ENCODE measurements at places on chromosomes 5 and 9. TPM values are rescaled to one million over a fixed set of nuclear protein-coding genes. Genes with fewer than 3 reads are reported as not detected.

DNA sequence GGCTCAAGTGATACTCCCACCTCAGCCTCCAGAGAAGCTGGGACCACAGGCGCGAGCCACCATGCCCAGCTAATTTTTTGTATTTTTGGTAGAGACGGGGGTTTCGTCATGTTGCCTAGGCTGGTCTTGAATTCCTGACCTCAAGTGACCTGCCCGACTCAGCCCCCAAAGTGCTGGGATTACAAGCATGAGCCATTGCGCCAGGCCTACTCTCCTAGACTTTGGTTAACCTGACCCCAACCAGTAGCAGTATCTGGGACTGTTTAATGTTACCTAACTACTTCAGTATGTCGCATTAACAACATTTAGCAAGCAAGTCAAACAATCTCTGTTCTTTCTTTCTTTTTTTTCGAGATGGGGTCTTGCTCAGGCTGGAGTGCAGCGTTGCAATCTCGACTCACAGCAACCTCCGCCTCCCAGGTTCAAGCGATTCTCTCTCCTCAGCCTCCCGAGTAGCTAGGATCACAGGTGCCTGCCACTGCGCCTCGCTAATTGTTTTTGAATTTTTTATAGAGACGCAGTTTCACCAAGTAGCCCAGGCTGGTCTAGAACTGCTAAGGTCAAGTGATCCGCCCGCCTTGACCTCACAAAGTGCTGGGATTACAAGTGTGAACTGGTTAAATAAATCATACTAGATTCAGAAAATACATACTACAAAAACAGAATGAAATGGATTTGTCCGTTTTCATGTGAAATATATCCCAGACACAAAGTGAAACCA lies 2.0 kb downstream of the AK3 start:
- no peak for ATAC-seq

The STPG3 gene
- total RNA-seq, result 0.42 TPM

DNA sequence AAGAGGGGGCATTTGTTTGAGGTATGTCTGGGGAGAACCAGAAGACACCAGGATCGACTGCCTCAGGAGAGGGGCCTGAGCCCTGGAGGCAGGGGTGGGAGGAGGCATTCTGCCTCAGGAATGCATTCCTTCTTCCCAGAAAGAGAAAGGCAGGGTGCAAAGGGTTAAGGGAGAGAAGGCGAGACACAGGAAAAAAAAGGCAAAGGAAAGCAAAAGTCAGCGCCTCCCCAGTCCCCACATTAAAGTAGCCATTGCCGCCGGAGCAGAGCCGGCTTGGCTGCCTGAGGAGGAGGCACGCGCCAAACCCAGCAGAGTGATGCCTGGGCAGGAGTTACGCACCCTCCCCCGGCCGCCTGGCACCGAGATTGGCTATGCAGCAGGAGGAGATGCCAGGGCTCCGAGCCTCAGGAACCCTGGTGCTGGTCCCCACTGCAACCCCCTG lies 123.8 kb upstream of the PHYKPL start:
- ATAC-seq, result peak; percentile 45

DNA sequence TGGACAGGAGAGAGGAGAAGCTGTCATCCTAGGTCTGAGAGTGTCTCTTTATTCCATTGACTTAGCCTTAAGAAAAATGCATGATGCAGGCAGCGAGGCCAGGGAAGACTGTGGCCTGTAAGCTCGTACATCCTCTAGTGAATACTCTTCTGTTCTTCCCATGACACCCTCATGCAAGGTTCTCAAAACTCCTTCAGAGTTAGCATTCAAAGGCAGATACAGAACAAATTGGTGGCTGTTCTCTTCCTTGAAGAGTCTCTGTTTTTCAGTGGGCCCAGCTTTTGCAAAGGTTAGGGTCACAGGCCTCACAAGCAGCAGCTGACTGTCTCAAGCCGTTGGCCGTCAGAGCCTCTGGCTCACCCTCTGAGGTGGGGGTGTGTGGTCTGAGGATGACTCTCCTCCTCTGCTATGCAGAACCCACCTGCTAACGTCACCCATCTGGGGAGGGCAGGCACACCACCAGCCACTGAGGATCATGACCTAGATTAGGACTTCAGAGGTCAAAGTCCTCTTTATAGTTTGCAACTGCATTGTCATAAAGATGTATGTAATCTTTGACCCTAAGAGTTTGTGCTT lies 15.1 kb downstream of the ADCY2 start:
- ATAC-seq, result no peak

DNA sequence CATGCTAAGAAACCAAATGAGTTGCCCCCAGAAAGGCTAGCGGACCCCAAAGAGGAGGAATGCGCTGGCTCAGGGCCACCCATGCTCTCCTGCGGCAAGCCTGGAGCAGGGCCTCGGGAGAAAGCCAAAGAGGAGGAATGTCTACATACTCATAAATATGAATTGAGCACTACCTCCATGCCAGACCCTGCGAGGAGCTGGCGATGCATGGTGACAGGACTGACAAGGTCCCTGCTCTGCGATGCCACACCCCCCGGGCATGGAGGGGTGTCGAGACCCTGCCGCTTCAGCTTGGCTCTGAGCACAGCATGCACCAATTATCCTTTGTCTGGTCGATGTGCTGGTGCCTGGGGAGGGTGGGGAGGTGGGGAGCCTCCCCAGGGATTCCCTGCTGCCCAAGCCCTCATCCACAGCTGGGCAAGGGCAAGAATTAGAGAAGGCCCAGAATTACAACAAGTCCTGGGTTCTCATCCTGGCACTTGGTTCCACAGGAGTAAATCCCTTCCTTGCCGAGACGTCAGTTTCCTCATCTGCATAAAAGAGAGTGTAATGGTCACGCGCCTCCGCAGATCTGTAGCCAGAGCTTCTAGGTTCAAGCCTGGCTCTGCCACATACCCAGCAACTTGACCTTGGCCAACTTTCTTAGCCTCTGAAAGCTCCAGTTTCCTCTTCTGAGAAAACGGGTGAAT lies 74.4 kb downstream of the FAM114A2 start:
- ATAC-seq, result no peak

Data from motor neuron (in vitro differentiated cells).